ENCODE measurements at places on chromosomes 3 and 15. TPM values are rescaled to one million over a fixed set of nuclear protein-coding genes. Genes with fewer than 3 reads are reported as not detected.
A peak's percentile ranks its signal among the peaks of the same experiment; 100 is the strongest.

Gene IL17RD
- total RNA-seq = 34.2 TPM

Gene SV2B
- total RNA-seq = 8.8 TPM

Gene PAQR5
- total RNA-seq = 49.8 TPM

Gene NPAP1
- total RNA-seq = 0.18 TPM

GRCh38 chr3:52670621-52671521 is 14.8 kb downstream of the PBRM1 start:
- DNase-seq = no peak

DNA sequence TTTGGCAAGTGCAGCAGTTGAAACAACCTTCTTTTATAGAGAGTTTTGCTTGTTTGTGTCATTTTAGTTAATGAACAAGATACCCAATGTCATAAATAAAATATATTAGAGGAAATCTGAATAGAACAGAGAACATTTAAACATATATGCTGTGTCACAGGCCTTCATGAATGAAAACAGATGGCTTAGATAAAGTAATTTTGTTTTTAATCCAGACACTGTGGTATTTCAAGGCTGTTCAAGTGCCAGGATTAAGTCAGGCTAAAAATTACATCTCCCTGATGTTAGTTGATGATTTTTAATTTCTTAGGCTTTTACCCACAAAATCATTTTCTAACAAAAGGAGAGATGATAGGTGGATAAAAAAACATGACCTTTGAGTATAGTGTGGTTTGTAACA is 4.9 kb upstream of the ACKR4 start:
- no peak for DNase-seq

GRCh38 chr15:58746174-58746573 is 3.3 kb downstream of the ADAM10 start:
- DNase-seq = no peak

GRCh38 chr15:44713006-44713966 is 2.0 kb downstream of the B2M start:
- no peak for DNase-seq

GRCh38 chr15:82139823-82140268 is 94.0 kb upstream of the MEX3B start:
- no peak for DNase-seq

- no peak for DNase-seq
Measured at GRCh38 chr3:14479591-14479990, 60.6 kb downstream of the GRIP2 start.

- DNase-seq = no peak
Measured at GRCh38 chr15:81276967-81277366, 47.0 kb downstream of the STARD5 start.

- DNase-seq = peak; percentile 54
Measured at GRCh38 chr3:133487204-133487603, 86.3 kb upstream of the CDV3 start.

DNA sequence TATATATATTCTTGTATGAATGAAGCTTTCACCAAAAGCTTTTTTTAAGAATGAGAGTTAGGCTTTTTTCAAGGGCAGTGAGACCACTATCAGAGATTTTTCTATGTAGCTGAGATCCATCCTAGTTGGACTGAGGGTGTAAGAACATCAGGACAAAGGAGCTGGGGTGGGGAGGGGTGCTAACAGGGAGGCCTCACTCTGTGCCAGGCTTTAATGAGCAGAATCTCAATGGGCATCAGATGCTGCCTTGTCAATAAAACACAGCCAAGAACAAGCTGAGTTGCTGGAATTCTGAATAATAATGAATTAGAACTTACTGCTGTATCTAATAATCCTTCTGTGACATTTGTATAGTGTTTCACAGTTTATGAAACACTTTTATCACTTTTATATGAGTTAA is 41.4 kb upstream of the USP3 start:
- DNase-seq = no peak

DNA sequence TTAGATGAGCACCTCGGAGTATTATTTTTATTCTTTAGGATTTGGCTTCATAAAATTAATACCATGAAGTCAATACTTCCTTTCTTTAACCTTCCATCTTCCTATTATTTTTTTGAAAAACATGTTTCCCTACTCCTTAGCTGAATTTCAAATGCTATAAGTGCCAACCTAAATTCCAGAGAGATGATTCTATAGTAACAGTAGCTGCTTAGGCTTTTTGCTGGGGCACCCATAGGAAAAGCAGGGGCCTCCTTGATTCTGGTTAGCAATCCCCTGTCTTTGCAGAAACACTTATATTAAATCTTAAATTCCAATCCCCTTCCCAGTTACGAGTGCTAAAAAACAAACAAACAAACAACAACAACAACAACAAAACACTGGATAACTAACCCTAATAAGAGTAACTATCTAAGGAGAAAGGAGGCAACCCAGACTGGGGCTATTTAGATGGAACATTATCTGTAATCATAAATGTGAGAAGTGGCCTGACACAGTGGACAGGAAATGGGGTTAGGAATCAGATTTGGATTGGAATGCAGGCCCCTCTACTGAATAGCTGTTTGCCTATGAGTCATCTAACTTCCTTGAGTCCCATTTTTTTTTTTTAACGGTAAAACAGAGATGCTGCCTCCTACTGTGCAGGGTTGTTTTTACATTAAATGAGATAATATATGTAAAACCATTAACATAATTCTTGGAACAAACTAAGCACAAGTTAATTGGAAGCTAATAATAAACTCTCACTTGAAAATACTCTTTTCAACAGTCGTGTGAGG is 148.1 kb downstream of the WDR72 start:
- no peak for DNase-seq

DNA sequence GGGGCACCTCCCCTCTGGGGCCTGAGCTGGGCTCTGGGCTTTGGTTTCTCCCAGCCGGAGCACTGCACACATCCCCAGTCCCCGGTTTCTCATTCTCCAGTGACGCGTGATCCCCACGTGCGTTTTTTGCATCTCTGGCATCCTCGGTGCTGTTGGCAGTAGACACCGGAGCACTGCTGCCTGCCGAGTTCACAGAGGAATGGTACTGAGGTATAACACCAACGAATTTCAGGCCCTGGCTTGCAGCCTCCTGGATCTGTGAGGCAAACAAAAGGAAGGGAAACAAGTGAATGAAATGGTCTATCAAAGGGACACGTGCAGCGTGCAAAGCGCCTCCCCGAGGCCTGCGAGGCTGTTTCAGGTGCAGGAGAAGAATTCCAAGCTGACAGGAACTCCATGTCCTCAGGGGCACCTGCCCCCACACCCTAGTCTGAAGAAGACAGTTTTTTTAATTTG is 112.9 kb downstream of the OXNAD1 start:
- DNase-seq = no peak
